ENCODE measurements at places on chromosomes 11 and 22.

DNA sequence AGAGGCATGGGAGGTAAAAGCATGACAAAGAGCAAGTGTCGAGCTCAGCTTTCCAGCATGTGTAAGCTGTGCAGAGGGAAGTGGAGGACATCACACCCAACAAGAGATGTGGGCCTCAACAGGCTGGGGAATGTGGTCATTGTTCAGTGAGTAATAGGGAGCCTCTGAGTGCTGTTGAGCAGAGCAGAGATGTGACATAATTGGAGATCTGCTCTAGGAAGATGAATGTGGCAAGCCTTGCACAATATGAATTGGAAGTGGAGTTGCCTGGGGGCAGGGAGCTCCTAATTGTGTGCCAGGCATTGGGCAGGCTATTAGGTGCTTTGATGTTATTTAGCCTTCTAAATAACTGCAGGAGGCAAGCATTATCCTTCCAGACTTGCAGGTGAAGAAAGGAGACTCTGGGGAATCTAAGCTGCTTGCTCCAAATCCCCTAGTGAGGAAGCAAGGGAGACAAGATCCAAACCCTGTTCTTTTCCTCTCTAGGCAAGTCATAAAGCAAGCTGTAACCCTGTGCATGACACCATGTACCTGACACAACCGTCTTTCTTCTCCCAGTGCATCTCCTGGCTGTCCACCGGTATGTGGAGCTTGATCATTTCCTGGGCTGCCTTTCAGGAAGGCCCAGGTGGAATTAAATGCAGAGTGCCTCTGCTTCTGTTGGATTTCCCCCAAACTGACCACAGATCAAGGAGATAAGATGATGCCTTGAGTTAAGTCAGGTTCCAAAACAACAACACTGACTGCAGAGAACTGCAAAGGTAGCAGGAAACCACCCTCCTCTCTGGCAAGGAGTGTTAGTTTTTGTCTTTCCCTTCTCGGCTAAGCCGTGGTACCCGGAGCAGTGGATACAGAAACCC is 221.4 kb downstream of the TENM4 start:
- DNase-seq, result no peak

DNA sequence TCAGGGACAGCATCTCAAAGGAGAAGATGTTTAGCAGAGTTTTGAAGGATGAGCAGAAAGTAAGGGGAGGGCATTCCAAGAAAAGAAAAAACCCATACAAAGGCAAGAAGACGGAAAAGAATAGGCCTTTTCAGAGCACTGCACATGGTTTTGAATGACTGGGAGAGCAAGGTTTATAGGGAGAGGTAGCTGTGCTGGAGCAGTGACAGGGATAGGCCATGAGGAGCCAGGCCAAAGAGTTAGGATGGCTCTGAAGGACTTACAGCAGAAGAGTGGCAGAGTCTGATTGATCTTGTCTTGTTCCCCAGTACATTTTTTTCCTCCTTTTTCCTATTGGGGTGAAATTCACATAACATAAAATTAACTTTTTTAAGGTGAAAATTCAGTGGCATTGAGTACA is 55.8 kb upstream of the PAK1 start:
- DNase-seq, result no peak

DNA sequence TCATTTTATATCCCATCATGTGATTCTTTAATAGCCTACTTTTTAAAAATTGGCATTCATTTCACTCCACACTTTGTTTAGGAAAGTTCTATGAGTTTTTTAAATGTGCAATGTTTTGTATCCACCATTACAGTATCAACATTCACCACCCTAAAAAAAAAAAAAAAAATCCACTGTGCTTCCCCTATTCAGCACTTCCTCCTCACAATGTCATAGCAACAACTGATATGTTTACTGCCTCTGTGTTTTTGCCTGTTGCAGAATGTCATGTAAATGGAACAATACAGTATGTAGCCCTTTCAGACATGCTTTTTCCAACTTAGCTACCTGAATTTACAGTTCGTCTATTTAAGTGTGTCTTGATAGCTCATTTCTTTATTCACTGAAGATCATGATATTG is 754.2 kb downstream of the FAM181B start:
- DNase-seq, result no peak

GRCh38 chr11:112751329-112751728 is 209.9 kb upstream of the NCAM1 start:
- no peak for DNase-seq

- no peak for DNase-seq
Measured at GRCh38 chr11:115333121-115333520, 171.1 kb downstream of the CADM1 start.

GRCh38 chr22:46965555-46966494 is 203.4 kb downstream of the TBC1D22A start:
- DNase-seq, result no peak

GRCh38 chr11:109845437-109845836 is 247.8 kb upstream of the ZC3H12C start:
- no peak for DNase-seq

- no peak for DNase-seq
Measured at GRCh38 chr11:10301656-10302358, 3.1 kb upstream of the ADM start.
